GM19239 (cell line): ENCODE measurements at places on chromosomes 5 and 9.
A peak's percentile ranks its signal among the peaks of the same experiment; 100 is the strongest.

- peak; percentile 78 for DNase-seq
These were observed 9.7 kb upstream of the RALGDS start for GRCh38 chr9:133130685-133131244.

DNA sequence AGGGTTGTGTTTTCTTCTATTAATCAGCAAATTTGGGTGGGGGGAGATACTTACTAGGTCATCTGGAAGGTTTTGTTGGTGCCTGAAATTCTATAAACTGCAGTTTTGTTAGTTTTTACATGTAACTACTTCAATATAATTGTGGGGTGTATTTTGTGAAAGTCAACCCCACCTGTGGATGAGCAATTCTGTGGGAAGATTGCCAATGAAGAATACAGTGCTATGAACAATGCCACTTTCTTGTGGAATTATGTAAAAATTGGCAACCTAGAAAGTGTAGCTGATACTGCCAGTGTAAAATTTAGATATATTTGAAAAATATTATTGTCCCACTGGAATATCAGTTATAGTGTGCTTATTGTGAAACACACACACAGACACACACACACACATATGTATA lies 80.7 kb downstream of the VCAN start:
- DNase-seq = no peak

DNA sequence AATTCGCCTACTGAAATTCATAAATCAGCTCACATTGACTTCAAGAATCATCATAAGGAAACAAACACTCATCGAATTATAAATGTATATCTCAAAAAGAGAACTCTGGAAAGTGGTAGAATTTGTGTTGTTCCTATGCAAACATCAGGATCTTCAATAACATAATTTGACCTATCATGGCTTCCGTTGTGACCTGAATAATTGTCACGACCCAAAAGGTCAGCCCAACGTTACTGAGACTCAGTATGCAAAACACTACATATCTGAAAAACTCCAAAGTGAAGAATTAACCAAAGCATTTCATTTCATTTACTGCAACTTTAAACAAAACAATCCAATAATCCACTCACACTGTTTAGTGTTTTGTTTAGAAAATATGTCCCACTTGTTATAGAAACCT lies 1.2 kb downstream of the RAPGEF6 start:
- no peak for DNase-seq

DNA sequence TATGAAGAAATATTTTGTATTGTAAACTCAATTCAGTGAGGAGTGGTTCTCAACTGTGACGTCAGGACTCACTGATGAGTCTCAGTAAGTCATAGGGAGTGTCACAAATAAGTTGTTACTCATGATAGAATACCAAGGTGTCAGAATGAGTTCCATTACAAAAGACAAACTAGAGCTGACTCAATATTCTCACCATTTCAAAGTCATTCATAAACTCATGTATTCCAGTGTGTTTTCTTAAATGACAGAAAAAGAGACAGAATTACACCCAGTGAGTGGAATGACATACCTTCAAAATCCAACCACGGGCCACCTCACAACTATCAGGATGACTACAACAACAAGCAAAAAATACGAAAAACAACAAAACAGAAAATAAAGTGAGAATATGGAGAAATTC lies 321.5 kb downstream of the ENC1 start:
- no peak for DNase-seq

- no peak for DNase-seq
These were observed 51.7 kb upstream of the SEMA6A start for GRCh38 chr5:116626272-116626723.

DNA sequence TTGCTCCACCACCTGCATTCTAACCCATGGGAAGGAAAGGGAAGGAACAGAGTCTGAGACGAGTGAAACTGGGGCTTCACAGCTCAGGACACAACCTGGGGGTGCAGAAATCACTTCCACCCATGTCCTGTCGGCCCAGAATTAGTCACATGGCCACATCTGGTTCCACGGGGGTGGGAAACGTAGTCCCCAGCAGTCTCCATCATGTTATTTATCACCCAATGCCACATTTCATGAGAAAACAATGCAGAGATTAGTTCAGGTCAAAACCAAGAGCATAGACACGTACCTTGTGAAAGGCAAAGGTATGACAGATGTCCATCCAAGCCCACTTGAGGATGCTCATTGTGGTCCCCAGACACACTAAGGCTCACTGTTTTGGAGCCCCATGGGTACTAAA lies 125.1 kb downstream of the MED10 start:
- DNase-seq = no peak

DNA sequence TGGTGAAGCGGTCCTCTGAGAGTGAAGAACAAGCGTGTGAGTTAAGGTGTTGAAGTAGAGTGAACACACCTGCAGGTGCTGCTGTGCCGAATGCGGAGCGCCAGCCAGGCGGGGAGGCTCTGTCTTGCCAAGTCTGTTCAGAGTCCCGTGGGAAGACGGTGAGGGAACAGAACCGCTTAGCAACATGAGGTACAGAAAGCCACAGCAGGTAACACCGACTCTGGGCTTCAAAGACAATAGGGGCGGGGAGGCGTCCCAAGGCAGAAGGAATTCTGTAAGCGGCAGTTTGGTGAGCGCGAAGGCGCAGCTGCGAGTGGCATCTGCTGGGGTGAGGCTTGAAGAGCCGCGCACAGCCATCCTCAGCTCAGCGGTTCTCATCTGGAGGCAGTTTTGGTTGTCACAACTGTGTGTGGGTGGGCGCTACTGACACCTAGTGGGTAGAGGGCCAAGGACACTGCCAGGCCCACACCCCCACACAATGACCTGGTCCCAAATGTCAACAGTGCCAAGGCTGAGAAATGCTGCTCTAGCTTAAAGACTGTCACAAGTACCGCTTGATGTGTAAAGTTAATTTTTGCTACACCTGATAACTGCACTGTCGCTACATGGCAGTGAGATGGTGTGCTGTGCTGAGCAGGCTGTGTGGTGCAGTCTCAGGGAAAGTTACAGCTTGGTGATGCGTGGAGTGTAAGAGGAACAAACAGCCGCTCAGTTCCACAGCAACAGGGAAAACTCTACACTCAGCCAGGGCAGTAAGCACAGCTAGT lies 67.4 kb upstream of the TBC1D9B start:
- DNase-seq = peak; percentile 23

DNA sequence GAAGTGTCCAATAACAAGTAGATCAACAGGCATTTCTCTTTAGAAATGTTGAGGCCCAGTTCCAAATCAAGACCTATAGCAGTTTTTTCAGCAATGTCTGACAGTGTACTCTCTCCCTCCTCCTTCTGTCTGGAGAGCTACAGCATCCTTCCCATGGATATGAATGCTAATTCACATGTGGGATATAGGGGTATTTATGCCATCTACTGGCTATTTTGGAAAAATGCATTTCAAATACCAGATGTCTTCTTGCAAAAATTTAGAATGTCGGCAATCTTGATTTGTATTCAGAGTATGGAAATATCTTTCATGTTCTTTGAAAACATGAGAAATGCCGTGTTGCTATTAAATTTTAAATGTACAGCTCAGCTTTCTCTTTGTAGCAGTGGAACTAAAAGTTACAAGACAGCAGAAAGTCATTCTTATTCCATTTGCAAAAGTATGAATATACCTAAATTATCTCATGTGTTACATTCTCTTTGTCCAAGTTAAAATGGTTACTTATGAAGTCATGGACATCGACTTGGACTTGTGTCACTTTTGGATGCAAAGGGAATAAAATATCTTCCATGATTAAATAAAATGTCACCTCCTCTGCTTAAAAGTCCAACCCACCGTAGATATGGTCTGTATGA lies 647.8 kb downstream of the TAF11L14 start:
- no peak for DNase-seq

DNA sequence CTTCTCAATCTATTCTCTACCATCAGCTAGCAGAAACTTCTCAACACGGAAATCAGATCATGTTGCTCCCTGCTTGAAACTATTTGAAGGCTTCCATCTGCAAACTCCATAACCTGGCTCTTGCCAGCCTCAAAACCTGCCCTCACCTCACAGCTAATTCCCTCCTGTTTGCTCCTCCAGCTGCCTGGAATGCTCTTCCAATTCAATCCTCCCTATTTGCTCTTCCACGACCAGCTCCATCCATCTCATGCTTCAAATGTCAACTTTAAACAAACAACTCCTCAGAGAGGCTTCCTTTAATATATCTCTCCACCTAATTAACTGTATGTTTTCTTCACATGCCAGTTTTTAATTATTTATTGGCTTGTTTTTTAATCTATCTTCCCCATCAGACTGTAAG lies 1.5 kb downstream of the PLAA start:
- DNase-seq = no peak

DNA sequence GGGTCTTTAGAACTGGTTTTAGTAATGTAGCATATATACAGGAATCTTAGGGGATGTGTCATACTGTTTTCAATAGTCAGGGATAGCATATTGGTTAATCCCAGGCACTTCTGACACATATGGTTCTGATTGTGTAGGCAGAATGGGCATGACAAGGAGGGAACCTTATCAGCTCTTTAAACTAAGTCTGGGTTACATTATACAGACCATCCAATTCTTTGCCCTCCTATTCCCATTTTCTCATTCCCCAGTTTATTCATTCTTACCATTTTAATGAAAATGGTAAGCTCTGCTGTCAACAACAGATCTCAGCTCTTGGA lies 85.1 kb downstream of the NDUFAF2 start:
- DNase-seq = no peak

- no peak for DNase-seq
These were observed 476.5 kb downstream of the PLK2 start for GRCh38 chr5:57983426-57983825.

DNA sequence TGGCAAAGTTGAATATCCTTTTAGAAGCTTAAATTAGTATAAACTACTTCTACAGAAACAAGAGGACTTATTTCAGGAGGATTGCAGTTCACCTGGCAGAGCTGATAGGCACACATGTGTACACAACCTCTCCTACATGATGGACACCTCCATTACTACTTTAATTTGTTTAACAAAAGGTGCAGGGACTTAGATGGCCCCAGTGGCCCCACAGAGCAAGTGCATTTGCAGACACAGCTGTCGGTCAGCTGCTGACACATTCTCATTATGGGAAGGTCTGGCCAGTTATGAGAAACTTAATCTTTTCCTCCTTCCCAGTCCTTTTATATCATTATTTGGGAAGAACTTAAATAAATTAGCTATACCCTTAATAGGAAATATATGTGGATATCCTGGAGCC lies 28.3 kb downstream of the TDRD7 start:
- no peak for DNase-seq

- DNase-seq = no peak
These were observed 24.4 kb upstream of the STC2 start for GRCh38 chr5:173352366-173353349.

- no peak for DNase-seq
These were observed 569.5 kb downstream of the PSAT1 start for GRCh38 chr9:78866207-78867132.

DNA sequence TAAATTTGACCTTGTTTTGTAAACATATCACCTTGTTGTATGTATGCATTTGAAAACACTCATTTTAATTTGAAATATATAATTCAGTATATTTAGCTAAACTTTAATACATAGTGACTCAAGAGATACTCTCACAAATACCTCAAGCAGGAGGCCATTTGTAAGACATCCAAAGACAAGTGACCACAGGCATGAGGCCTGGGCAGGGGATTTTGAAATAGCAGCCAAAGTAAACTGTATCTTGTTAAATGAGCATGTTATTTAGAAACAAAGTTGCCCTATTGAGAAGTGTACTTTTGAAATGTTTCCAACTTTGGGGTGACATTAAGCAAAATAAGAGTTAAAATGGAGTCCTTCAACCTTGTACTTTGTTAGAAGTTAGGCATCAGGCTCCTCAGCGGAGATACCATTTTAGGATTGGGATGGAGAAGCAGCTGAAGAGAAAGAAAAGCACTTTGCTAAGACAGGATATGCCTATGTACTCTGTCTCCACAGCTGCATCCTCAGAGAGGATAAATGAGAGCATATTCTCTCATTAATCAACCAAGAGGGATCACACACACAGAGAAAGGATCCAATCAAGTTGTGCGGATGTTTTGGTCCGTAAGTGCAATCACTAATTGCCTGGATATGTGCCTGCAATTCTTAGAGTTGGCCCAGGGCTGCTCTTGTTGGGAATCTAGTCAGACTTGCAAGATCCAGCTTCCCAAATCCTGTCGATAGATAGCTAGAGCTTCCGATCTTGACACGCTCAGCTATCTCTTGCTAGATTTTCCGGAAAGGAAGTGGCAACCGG lies 157.5 kb upstream of the HAPLN1 start:
- DNase-seq = no peak

GRCh38 chr9:489198-490197 lies 274.8 kb downstream of the DOCK8 start:
- DNase-seq = no peak

- DNase-seq = no peak
These were observed 77.2 kb downstream of the COL15A1 start for GRCh38 chr9:99020786-99021436.

- DNase-seq = no peak
These were observed 208.9 kb downstream of the PDE4D start for GRCh38 chr5:59684388-59685190.

- no peak for DNase-seq
These were observed 68.6 kb downstream of the NLN start for GRCh38 chr5:65790371-65791163.

DNA sequence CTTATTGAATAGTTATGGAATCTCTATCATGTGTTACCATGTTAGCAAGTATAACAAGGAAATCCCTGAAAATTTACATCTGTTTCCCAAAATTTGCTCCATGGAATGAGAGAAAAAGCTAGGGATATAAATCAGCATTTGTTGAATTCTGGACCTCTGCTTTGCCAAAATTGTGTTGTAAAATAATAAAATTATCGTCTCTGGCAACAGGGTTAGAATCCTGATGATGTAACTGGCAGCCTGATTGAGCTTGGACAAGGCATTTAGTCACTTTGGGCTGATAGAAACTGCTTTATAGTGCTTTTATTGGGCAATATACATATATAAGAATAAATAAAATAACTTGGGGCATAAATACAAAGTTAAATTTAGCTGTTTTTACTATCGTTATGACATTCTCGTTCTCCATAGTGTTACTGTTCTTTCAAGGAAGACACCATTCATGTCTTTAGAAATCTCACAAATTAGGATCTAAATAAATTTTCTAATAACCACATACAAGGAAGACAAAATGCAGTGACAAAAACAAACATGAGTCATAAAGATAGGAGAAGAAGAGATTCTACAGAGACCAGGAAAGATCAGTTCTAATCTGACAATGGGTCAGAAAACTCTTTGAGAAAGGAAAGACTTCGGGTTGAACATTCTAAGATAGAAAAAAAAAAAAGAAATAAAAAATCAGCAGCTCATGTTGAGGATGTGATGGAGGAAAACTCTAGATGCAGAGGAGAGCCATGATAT lies 145.0 kb upstream of the CDH10 start:
- no peak for DNase-seq

- no peak for DNase-seq
These were observed 94.7 kb downstream of the EBF1 start for GRCh38 chr5:159005062-159005461.

GRCh38 chr9:87494970-87495471 lies 2.6 kb upstream of the DAPK1 start:
- DNase-seq = no peak

GRCh38 chr5:171711571-171711970 lies 74.0 kb upstream of the SMIM23 start:
- DNase-seq = no peak

- no peak for DNase-seq
These were observed 10.7 kb downstream of the PDLIM4 start for GRCh38 chr5:132267931-132268768.

- DNase-seq = no peak
These were observed 72.6 kb downstream of the FOXD1 start for GRCh38 chr5:73375949-73376348.
